ENCODE measurements at places on chromosomes 5 and 9. TPM values are rescaled to one million over a fixed set of nuclear protein-coding genes. Genes with fewer than 3 reads are reported as not detected.

- no peaks in the 10 kb centered on the region for H3K36me3 ChIP-seq
- H3K4me3 ChIP-seq: no peak overlapping the region
- H3K4me1 ChIP-seq: peaks cover 34% of the 10 kb centered on the region
- no peak for DNase-seq
Measured at GRCh38 chr5:132815454-132815853, 2.4 kb downstream of the SOWAHA start.

DNA sequence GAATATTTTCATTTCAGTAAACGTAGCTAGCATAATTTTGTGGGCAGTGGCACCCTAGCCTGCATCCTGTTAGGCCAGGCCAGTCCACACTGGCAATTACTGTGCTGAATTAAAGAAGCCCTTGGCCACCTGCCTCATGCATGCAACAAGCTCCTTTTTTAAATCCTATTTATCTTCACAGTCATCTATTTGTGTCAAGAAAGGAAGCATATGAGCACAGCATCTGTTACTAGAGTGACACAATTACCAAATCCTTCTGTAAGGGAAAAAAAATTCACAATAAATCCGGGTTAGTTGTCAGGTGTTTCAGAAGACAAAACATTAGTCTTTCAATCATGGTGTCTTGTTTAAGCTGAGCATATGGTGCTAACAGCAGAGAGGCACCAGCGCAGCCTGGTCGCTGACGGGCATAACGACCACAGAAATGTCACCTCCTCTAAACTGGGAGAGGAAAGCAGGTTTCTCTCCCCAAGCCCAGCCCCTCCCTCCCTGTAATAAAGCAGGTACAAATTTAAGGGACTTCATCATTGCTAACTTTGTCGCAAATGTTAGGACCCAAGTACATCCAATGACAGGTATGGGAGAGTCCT, 520.6 kb downstream of the CTNND2 start:
- no peak for DNase-seq
- H3K4me1 ChIP-seq: peaks cover 2% of the 10 kb centered on the region
- no peaks in the 10 kb centered on the region for H3K36me3 ChIP-seq
- H3K27ac ChIP-seq: no peak overlapping the region
- no peak overlapping the region for H3K4me3 ChIP-seq

DNA sequence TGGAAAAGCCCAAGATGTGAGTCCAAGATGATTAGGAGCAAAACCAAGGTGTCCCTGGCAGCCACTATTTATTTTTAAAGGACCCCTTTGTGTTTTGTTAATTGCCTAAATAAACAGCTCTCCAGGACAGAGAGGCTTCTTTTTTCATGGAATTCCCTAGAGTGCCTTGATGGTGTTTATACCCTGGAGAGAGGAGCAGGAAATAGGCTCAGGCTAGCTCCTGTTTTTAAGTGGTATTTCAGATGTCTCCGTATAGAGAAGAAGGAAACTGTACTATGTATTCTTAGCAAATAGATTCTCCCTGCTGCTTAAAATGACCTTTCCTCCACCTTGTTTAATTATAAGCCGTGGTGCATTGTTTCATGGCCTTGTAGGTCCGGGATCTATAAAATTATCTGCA, 292.4 kb downstream of the CD180 start:
- no peaks in the 10 kb centered on the region for H3K27me3 ChIP-seq
- no peaks in the 10 kb centered on the region for H3K36me3 ChIP-seq
- no peak overlapping the region for H3K4me3 ChIP-seq

GFRA3 gene
- polyA plus RNA-seq: not detected

SOWAHA gene
- polyA plus RNA-seq: not detected

ADGRD2 gene
- not detected for polyA plus RNA-seq

DNA sequence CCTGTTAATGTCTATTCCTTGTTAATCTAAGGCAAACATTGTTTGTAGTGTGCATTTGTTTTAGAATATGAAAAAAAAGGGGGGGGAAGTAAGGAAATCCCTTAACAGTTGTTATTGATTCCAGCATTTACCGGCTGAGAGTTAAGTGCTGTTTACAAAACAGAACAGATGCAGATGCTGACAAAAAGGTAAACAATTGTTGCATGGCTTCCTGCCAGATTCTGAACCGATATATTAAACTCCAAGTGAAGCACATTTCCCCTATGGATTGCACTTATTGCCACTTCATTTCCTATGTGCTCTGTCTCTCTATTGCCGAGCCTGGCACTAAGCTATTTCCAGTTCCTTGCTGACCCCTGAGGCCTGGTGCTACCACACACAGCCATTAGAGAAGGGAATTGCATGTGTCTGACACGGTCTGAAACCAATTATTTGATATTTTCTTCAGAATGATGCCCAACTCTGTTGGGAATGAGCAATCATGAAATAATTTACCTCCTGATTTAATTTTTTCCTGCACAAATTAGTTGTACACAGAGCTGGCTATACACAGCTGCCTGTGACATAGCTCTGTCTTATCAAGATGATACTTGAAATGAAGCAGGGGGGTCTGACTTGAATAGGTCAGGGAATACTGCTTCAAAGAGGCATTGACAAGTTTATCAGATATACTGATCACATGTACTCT, 109.8 kb downstream of the KIAA0825 start:
- no peak for DNase-seq
- H3K4me1 ChIP-seq: peaks cover 4% of the 10 kb centered on the region

- no peak overlapping the region for H3K4me3 ChIP-seq
- no peaks in the 10 kb centered on the region for H3K4me1 ChIP-seq
- no peak for DNase-seq
- H3K27ac ChIP-seq: no peak overlapping the region
Measured at GRCh38 chr5:95564450-95564849, 9.5 kb downstream of the ARSK start.

GRCh38 chr9:136856541-136857141, 4.5 kb downstream of the MAMDC4 start:
- no peak for DNase-seq
- H3K4me3 ChIP-seq: no peak overlapping the region
- no peaks in the 10 kb centered on the region for H3K27me3 ChIP-seq
- peaks cover 10% of the 10 kb centered on the region for H3K36me3 ChIP-seq
- no peak overlapping the region for H3K27ac ChIP-seq

GRCh38 chr5:4905674-4906520, 234.2 kb upstream of the ADAMTS16 start:
- no peak for DNase-seq
- H3K4me1 ChIP-seq: no peaks in the 10 kb centered on the region
- H3K27ac ChIP-seq: no peak overlapping the region
- H3K27me3 ChIP-seq: no peaks in the 10 kb centered on the region

- no peaks in the 10 kb centered on the region for H3K36me3 ChIP-seq
- DNase-seq: no peak
- H3K4me1 ChIP-seq: peaks cover 14% of the 10 kb centered on the region
- no peak overlapping the region for H3K27ac ChIP-seq
Measured at GRCh38 chr9:136273244-136273865, 27.7 kb upstream of the QSOX2 start.

ENTPD2 gene
- not detected for polyA plus RNA-seq

MCIDAS gene
- not detected for polyA plus RNA-seq

DNA sequence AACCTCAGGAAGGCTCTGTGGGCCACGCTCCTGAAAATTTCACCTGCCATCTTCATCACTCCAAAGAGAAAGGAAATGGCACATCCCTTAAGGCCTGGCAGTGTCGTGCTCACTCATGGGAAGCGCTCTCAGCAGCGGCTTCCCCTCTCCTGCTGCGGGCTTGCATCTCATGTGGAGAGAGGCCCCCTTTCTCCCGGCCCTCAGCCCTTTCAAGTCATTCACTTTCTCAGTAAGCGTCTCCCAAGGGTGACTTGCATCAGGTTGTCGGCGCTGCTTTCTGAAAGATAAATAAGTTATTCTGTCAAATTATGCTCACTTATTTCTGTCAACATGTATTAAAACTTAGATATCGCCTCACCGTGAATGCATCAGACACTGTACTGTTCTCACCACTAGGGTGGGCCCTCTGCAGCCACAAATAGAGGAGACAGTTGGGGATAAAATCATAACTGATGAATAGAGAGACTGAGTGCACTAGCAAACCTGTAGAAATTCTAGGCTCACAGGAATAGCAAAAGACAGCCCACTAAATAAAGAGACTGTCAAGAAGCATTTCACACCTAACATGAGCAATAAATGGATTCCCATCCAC, 174.6 kb downstream of the RFK start:
- H3K4me3 ChIP-seq: no peak overlapping the region
- no peak for DNase-seq
- no peaks in the 10 kb centered on the region for H3K36me3 ChIP-seq
- H3K4me1 ChIP-seq: peaks cover 17% of the 10 kb centered on the region

- H3K4me1 ChIP-seq: no peaks in the 10 kb centered on the region
- no peak overlapping the region for H3K4me3 ChIP-seq
- peaks cover 93% of the 10 kb centered on the region for H3K36me3 ChIP-seq
- no peak overlapping the region for H3K27ac ChIP-seq
- H3K27me3 ChIP-seq: no peaks in the 10 kb centered on the region
Measured at GRCh38 chr5:65588694-65589093, 25.6 kb downstream of the PPWD1 start.

DNA sequence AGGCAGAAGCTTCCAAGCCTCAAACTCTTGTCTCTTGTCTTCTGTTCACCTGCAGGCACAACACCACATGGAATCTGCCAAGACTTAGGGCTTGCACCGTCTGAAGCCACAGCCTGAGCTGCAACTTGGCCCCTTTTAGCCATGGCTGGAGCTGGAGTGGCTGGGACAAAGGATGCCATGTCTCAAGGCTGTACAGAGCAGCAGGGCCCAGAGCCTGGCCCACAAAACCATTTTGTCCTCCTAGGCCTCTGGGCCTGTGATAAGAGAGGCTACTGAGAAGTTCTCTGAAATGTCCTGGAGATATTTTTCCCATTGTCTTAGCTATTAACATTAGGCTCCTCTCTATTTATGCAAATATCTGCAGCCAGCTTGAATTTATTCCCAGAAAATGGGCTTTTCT, 330.8 kb downstream of the DTWD2 start:
- H3K4me1 ChIP-seq: no peaks in the 10 kb centered on the region
- no peaks in the 10 kb centered on the region for H3K36me3 ChIP-seq
- DNase-seq: no peak
- no peaks in the 10 kb centered on the region for H3K27me3 ChIP-seq

- H3K36me3 ChIP-seq: peaks cover 10% of the 10 kb centered on the region
- no peak for DNase-seq
- H3K27me3 ChIP-seq: no peaks in the 10 kb centered on the region
Measured at GRCh38 chr5:132953710-132954109, 9.7 kb downstream of the AFF4 start.

- peak overlapping the region; percentile 91 for H3K4me3 ChIP-seq
- peak; percentile 4 for DNase-seq
- H3K27ac ChIP-seq: peak overlapping the region; percentile 99
- no peaks in the 10 kb centered on the region for H3K27me3 ChIP-seq
Measured at GRCh38 chr5:115842089-115842935, 577 bp downstream of the AP3S1 start.

DNA sequence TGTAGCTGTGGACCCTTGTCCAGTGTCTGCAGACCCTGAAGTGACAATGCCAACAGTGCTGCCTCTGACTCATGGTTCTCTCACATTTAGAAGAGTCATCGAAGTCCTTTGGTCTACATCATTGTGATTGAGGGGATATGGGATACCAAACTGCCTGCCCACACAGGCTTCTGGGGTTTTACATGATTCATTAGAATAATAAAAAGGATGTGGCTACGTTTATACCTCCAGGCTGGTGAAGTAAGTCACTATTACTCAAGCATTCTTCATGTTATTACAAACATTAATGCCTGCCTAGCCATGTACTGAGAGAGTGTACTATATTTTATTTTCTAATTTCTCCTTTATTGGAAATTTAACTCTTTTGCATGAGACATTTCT, 365.7 kb downstream of the SPATA31D1 start:
- H3K4me3 ChIP-seq: no peak overlapping the region
- no peaks in the 10 kb centered on the region for H3K4me1 ChIP-seq
- DNase-seq: no peak
- H3K36me3 ChIP-seq: no peaks in the 10 kb centered on the region

RASEF gene
- polyA plus RNA-seq: not detected

GRCh38 chr9:124139001-124139400, 118.7 kb upstream of the NEK6 start:
- H3K36me3 ChIP-seq: no peaks in the 10 kb centered on the region
- H3K27ac ChIP-seq: no peak overlapping the region
- H3K4me1 ChIP-seq: peaks cover 7% of the 10 kb centered on the region
- H3K4me3 ChIP-seq: no peak overlapping the region
- no peak for DNase-seq

DNA sequence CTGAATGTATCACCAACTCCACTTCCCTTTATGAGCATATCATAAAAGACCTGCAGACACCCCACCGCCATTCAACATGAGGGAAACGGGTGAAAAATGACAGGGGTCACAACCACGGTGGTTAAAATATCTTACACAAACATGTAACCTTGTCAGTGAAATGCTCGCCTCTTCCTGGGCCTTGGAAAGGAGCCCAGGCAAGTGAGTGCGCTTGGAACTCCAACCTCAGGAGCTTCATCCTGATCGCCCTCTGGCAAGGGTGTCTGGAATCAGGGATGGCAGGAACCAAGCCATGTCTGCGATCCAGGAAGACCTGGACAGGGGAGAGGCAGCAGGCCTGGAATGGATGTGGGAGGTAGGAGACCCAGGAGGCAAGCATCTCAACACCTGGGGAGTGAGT, 282.7 kb downstream of the GAS1 start:
- DNase-seq: no peak
- no peaks in the 10 kb centered on the region for H3K27me3 ChIP-seq
- no peak overlapping the region for H3K27ac ChIP-seq
- H3K4me3 ChIP-seq: no peak overlapping the region
- no peaks in the 10 kb centered on the region for H3K4me1 ChIP-seq
- H3K36me3 ChIP-seq: no peaks in the 10 kb centered on the region

TAS2R1 gene
- not detected for polyA plus RNA-seq

DNA sequence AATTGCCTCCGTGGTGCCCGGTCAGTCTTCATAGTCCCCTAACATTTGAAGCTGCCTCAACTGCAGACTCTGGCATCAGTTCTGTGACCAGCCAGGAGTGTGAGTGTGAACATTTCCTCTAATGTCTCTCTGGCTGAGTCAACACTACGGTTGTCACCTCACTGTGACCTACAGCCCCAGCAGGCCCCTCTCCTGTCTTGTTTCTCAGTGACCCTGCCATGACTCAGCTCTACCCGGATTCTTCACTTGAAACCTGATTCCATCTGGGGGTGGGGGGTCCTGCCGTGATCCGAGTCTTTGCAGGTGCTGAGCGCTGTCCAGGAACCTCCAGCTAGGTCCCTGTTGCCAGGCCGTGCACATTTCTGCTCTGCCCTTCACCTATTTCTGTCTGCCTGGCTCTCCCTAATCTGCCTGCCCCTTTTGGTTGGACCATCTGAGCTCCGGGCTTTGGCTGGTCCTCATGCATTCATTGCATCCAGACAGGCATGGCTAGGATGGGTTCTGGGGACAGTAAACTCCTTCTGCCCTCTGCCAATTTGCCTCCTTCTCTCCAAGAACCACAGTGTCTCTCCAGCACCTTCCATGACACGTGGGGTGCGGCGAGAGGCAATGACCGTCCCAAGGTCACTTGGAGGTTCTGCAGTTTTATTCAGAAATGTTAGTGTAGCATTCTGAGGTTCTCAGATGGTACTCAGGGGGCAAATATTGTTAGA, 24.2 kb downstream of the STC2 start:
- no peaks in the 10 kb centered on the region for H3K36me3 ChIP-seq
- H3K27me3 ChIP-seq: peaks cover 24% of the 10 kb centered on the region
- no peak overlapping the region for H3K27ac ChIP-seq
- H3K4me1 ChIP-seq: no peaks in the 10 kb centered on the region

AFAP1L1 gene
- not detected for polyA plus RNA-seq

Data from CD14-positive monocyte (primary cell).